ENCODE measurements at places on chromosomes 7 and 10.

DNA sequence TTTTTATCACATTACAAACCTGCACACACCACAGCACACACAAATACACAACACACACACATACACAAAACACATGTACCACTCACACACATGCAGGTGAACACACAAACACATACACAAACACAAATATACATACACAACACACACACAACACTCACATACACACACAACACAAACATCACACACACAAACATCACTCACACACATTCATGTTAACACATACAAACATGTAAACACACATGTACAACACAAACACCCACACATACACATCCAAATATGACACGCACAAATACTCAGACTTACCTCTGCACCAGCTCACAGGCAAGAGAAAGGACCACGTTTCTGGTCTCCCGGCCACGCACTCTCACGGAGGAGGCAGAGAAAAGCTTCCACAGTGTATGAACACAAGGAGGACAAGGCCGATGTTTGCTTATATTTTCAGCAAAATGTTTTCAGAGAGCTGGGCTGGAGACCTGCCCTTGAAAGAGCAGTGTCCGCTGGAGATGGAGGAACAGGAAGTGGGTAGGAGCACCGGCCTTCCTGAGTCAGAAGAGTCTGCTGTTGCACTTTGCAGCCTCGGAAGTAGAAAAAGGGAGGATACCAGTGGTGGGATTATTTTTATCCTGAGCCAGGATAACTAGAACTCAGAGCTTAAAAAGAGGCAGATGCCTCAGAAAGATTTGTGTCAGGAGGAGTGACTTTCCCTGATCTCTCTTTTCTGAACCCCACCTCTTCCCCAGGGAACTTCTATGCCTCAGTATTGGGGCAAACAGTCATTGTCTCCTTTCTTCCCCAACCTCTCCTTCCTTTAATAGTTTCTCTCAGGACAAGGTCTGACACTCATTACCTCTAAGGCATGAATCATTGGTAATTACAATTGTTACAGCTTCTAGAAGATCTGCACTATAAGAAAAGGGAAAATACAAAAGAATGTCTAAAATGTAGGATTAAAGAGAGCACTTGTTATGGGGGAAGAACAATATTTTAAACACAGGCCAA, at the start of gene GIMAP6:
TSS of gene GIMAP6 (minus strand) at position 520 of the 999 bp plus-strand sequence. CDS start 2,243 bp downstream, outside the sequence.
- peak; percentile 2 for DNase-seq

GRCh38 chr7:155669717-155670505, 25.4 kb downstream of the RBM33 start:
- no peak for DNase-seq

GRCh38 chr7:99615989-99616358, 772 bp upstream of the ZSCAN25 start:
- no peak for DNase-seq

- no peak for DNase-seq
Observed at GRCh38 chr7:6252748-6253147, 19.7 kb downstream of the CYTH3 start.

- DNase-seq, result no peak
Observed at GRCh38 chr7:20302891-20303290, 27.8 kb upstream of the ITGB8 start.

DNA sequence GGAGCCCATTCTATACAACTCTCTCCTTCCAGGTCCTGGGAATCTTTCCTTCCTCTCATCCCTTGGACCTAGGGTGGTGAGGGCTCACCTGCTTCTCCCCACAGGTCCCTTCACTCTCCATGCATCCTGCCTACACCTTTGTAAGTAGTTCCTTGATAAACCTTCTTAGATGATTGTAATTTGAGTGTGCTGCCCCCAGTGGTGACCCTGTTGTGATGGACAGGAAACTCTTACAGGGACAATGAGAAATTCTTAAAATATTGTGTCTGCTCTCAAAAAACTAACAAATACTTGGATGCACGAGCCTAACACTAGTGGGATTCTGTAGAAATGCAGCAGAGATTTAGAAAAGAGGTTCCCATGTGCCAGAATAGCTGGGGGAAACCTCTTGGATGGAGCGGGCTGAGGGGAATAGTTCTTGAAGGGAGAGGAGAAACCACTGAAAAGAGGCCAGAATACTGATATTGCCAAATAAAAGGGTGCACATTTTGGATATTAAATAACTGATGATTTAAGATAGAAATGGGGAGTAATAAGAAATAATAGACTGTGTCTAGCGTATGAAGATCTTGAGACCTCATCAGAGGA, 6.7 kb upstream of the PAXIP1 start:
- peak; percentile 20 for DNase-seq

DNA sequence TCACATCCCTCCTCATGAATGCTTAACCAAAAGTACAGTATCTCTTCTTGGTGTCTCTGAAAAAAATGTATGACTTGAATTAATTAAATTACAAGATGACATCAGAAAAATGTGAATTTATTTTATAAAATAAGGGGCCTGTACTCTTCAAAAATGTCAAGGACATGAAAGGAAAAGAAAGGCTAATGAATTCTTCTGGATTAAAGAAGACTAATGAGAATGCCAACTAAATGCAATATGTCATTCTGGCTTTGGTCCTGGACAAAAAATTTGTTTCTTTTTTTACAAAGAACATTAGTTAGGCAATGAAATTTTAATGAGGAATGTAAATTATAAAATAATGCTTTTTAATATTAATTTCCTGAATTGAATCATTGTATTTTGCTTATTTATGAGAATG, 1125.7 kb downstream of the DNAJB9 start:
- DNase-seq, result no peak

DNA sequence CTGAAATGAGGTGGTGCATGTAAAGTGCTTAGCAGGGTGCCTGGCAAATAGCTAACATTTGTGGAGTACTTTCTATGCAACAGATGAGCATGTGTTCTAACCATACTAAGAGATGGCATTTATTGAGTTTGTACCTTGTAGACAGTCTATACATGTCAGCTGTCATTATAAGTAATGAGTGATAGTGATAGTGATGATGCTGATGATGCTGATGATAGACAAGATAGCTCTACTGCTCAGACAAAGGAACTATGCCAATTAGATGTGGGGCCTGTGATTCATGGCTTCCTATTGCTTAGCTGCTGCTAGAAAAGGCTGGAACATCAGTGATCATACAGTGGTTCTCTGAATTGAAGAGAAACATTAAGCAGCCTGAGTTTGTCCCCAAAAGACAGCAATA, 585.8 kb downstream of the KCNMA1 start:
- DNase-seq, result no peak

DNA sequence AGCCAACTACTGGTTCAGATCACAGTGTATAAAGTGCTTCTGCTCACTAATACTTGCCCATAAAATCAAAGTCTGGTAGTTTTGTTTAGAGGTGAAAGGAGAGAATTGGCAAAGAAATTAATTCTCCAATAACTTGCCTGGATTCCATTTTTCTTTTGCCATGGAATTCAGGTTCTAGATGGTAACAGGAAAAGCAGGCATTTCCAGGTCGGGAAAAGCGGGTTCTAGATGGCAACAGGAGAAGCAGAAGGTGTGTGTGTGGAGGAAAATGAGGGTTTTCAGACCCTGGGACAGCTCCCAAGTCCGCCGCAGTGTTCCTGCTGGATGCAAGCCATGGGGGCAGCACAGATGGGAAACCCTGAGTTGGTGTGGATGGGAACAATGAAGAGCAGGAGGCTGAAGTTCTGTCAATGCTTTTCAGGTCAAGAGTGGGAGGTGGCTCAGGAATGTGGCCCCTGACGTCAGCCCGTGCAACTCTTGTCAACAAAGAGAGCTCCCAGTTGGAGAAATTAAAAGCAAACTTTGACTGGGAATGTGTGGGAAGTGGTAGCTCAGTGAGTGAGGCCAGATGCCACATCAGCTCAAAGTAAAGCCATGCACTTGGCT, 696.7 kb downstream of the LRMDA start:
- no peak for DNase-seq

DNA sequence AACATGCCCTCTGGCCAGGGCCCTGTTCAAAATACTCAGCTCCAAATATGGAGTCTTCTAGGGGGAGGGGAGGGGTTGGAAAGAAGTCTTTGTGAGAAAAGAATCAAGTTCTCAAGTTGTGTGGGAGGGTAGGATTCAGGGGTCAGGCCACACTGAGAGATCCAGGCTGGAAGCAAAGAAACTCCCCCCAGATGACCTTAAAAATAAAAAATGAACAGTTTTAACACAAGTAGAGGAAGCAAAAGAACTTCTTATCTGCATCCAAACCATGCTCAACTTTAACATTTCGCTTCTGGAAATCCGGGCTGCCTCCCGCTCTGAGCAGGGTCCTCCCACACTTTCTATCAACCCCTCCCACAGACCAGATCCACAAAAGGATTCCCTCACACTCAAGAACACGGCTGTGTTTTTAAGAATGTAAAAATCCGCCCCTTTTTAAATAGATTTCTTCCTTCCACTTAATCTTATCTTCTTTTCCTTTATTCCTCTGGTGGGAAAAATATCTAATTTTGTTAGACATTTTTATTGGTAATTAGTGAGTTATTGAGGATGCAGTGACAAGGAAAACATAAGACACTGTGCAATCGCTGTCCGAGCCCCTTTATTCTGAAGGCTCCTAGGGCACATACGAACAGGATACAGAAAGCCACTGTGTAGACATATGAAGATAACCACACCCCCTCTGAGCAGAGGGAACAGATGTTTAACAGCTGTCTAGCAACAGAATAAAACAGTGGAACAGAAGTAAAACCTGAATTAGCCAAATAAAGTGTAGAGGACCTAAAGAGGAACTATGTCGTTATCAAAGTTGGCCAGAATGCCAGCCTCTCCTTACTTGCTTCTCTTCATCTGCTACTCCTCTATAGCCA, 43.8 kb downstream of the CYTH3 start:
- DNase-seq, result no peak

DNA sequence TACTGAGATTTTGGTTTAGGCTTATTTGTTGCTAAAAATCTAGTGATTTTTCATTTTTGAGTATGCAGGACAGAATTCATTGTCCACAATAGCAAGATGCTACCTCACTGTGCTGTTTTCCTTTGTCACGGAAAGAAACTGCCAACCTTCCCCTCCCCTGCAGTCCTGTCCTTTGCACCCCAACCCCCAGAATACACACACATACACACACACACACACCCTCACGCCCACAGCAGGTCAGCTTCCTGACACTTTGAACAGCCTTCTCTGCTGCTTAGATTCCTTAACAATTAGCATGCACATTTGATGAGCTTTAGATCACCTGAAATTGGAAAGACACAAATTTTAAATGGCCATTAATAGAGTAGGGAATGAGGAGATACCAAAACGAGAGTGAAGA, 32.1 kb downstream of the ARMC3 start:
- DNase-seq, result no peak

GRCh38 chr10:93198401-93199131, 124.9 kb downstream of the CYP26A1 start:
- DNase-seq, result peak; percentile 75

DNA sequence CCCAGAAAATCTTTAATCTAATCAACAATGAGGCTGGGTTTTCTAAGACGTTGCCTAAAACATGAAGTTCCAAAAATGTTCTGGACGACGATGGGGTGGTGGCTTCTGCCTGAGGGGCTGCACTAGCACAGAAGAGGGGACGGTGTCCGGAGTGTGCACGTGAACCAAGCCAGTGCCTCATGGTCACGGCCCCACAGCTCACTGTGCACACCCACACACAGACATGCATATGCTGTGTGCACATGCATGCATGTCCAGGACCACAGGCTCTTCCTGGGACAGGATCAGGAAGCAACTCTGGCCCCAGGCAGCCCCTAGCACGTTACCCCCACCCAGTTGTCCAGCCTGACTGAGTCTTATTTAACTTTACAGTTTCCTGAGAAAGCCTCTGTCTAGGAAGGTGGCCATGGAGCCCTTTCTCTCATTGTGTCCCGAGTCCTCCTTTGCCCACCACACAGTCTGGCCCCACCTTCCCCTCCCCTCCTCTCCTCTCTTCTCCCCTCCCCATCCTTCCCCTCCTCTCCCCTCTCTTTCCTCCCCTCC, 100.8 kb downstream of the DNAJB6 start:
- DNase-seq, result no peak

DNA sequence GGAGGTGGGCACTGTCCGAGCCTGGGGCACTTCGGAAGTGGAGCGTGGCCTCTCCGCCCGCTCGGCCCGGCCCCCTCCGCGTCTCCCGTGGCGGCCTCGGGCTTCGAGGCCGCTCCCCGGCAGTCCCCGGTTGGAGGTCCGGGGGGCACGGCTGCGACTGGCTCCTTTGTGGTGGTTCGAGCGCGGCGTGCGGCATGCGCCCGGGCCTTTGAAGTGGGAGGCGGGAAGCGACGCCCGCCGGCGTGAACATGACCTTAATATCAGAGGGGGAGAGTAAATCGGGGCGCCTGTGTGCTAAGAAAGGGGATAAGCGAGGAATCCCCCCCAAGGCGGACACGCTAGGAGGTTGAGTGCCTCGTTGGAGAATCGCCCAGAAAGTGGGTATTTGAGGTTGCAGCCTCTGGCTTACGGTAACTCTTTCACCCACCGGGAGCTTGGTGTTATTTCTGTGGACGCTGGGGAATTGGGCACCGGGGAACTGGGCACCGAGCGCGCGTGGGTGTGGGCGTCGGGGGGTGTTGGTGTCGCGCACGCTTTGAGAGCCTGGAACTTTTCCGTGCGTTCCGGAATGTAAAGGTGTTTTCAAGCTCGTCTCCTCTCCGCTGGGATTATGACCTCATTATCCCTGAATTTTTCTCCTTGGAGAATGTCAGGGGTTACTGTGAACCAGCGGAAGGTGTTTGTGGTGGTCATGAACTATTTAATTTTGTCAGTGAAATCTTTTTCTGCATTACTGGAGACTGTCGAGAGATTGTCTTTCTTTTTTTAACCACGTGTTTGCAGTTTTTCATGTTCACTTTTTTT, 660 bp downstream of the SUV39H2 start:
- peak; percentile 20 for DNase-seq

GRCh38 chr10:78255214-78255613, 221.6 kb downstream of the RPS24 start:
- peak; percentile 50 for DNase-seq

DNA sequence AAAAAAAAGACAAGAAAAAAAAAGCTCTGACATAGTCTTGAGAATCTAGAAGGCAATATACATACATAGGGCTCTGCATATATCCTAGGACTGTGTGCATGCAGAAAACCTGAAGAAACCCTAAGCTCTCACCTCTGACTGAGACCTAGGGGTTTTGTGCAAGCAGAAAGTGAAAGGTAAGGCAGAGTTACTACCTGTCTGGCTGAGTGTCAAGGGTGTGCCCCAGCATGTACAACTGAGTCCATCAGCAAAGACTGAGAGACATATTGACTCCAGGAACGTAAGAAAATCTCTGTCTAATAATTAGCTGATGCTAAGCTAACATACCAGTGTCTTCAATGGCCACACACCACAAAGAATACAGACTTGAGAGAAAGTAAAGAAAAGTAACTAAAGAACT, 16.3 kb upstream of the HNRNPH3 start:
- DNase-seq, result no peak
